Lung (tissue), 17 donors: ENCODE measurements at places on chromosomes 1 and 21. TPM values are rescaled to one million over a fixed set of nuclear protein-coding genes. Genes with fewer than 3 reads are reported as not detected.

GRCh38 chr1:16249596-16250241, 12.7 kb upstream of the CPLANE2 start:
- peak overlapping the region; percentile 58 for H3K27ac ChIP-seq
- H3K27me3 ChIP-seq, result no peaks in the 10 kb centered on the region
- DNase-seq, result peak; percentile 91
- no peak overlapping the region for H3K4me3 ChIP-seq
- H3K36me3 ChIP-seq, result peaks cover 21% of the 10 kb centered on the region

DNA sequence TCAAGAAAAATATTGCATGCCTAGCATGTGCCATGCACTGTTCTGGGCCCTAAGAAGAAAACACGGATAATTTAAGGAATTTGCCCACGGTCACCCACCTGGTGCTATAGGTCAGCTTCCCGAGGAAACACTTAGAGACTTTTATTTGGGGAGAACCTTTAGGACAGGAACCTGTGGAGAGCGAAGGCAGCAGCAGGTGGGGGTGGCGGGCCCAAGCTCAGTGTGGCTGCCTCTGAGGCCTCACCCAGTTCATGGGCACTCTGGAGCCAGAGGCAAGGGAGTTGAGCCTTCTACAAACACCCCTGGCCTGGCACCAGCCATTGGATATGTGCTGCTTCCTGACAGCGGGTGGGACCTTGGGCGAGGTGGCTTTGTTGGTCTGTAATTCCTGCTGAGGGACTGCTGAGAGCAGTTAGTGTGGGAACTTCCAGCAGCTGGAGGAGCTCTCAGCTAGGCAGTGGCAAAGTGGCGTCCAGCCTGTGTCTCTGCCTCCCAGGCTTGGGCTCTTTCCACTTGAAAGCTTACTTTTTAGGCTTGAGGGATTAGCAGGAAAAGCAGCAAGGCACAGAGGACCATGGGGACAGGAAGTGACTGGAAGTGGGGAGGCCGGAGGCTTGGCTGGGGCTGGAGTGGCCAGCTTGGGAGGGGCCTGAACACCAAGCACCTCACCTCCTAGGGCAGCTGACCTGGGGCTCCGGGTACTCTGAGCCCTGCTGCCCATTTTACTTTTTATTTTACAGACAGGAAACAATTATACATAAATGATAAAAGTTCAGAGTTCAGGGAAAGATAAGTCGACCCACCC, 19.1 kb downstream of the MRPL37 start:
- no peak overlapping the region for H3K27ac ChIP-seq
- peaks cover 20% of the 10 kb centered on the region for H3K4me1 ChIP-seq
- H3K36me3 ChIP-seq, result peaks cover 26% of the 10 kb centered on the region
- DNase-seq, result peak; percentile 59

DNA sequence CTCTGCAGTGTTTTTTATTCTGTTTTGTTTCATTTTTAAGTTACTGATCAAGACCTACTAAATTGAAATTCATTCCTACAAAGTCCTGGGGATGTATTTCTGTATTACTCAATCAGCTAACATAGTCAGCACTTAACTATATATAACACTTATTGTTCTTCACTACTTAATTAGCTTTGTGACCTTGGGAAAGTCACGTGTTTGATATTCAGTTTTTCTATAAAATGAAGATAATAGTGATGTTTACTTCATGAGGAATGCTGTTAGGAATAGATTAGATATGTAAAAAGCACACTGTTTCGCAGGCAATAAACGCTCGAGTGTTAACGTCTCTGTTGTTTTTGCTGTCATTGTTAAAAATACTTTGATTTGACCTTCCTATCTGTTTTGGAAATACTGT, 44.6 kb downstream of the CTTNBP2NL start:
- peaks cover 17% of the 10 kb centered on the region for H3K4me1 ChIP-seq
- DNase-seq, result no peak
- H3K27ac ChIP-seq, result no peak overlapping the region
- H3K36me3 ChIP-seq, result peaks cover 5% of the 10 kb centered on the region

DNA sequence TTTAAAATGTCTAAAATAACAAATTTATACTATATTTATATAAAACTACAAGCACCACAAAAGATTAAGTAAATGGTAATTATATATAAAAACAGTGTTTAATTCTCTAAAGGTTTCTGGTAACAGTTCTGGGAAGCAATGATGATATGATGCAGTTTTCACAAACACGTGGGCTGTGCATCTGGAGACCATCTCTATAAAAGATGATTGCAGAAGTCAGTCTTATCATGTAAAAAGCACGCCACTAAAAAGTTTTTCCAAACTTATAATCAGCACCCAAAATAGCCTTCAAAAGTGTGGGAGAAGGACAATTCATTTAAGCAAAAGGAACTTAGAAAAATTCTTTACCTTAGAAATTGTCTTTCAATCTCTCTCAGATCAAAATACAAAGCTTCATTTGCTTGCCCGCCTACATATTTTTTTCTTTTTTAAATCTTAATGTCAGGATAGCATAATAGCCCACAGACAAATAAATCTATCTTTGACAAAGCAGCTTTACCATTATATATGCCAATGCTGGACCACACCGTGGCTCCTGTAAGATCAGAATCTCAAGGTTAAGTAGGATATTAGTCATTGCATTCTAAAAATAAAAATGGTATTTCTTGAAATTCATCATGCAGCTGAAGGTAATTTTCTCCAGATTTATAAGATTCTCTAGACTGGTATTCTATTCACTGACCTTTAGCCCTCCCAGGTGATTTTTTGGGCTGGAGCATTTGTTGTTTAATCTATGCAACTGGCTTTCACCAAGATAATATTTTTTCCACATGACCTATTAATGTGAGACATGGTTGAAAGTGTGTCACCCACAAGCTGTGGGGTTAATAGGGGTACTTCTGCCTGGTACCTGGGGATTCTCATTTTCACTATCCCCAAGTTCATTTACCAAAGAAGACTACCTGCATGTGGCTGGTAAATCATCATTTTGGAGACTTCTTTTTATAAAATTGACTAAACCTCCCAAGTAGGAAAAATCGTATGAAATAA, 189.6 kb upstream of the ST6GALNAC5 start:
- peaks cover 2% of the 10 kb centered on the region for H3K4me1 ChIP-seq
- no peak for DNase-seq
- H3K27ac ChIP-seq, result no peak overlapping the region

DNA sequence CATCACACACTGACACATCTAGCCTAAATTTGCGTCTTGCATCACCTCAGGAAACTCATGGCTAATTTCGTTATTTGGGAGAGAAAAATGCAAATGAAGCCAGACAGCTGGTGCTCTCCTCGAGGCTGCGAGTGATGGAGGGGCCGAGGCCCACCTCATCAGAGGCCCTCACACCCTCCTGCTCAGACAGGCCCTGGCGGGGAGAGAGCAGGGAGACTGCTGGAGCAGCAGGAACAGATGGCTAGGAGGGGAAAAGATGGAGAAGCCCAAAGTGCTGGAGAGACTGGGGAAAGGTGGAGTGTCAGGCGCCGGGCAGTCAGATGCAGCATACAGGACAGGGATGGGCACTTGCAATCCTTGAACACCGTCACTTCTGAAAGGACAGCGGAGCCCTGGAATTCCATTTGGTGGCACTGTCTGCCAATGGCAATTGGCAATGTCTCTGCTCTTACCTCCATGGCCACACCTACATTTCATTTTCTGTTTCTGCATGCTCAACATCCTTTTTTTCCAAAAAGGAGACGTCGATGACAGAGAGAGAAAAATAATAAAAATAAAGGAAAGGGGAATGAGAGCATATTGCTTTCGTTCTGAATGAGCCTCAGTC, 286.2 kb downstream of the SPATA17 start:
- H3K4me1 ChIP-seq, result no peaks in the 10 kb centered on the region
- no peaks in the 10 kb centered on the region for H3K27me3 ChIP-seq
- DNase-seq, result peak; percentile 12
- no peak overlapping the region for H3K4me3 ChIP-seq
- no peaks in the 10 kb centered on the region for H3K36me3 ChIP-seq

DNA sequence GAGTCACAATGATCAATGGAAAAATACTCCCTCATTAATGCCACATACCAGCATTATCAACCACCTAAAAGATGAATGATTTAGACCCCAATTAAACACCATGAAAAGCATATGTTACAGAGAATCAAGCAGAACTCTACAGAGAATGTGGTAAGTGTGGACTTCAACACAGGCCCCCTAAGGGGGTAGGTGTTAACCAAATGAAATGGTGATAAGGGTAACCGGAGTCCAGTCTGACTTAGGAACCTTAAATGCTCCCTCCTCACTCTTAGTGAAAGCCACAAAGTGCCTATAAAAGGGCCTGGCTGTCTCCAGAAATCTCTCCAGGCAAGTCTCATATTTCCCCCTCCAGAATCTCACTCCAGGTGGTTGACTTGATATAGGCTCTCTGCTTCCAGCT, 149.2 kb upstream of the FOXD3 start:
- no peak for DNase-seq
- no peaks in the 10 kb centered on the region for H3K27me3 ChIP-seq
- H3K4me1 ChIP-seq, result no peaks in the 10 kb centered on the region

- DNase-seq, result no peak
- H3K36me3 ChIP-seq, result no peaks in the 10 kb centered on the region
- no peak overlapping the region for H3K27ac ChIP-seq
These were observed 19.8 kb downstream of the SELP start for GRCh38 chr1:169610108-169610507.

GRCh38 chr1:99771513-99771918, 5.1 kb upstream of the FRRS1 start:
- no peaks in the 10 kb centered on the region for H3K36me3 ChIP-seq
- no peak overlapping the region for H3K27ac ChIP-seq
- H3K27me3 ChIP-seq, result no peaks in the 10 kb centered on the region

DNA sequence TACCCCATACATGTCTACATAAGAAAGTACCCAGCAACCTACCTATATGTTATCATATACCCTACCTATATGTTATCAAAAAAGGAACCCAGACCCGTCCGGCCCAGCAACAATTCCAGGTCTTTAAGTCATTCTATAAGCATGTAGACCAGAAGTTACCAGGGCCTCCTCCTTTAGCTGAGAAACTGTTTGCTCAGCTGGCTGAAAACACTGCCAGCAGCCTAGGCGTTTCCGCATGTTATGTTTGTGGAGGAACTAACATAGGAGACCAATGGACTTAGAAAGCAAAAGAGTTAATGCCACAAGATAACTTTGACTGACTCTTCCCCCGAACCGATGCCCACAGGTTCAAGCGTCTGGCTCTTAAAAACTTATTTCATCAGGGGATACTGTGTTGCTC, 7.1 kb upstream of the ZNF678 start:
- no peaks in the 10 kb centered on the region for H3K36me3 ChIP-seq
- DNase-seq, result no peak
- peaks cover 21% of the 10 kb centered on the region for H3K27me3 ChIP-seq
- H3K27ac ChIP-seq, result no peak overlapping the region

GRCh38 chr21:29155118-29155932, 24.9 kb downstream of the MAP3K7CL start:
- peaks cover 1% of the 10 kb centered on the region for H3K36me3 ChIP-seq
- DNase-seq, result peak; percentile 50
- peaks cover 5% of the 10 kb centered on the region for H3K4me1 ChIP-seq
- no peak overlapping the region for H3K27ac ChIP-seq
- H3K4me3 ChIP-seq, result peak overlapping the region; percentile 8
- H3K27me3 ChIP-seq, result no peaks in the 10 kb centered on the region

OR6P1 gene
- not detected for total RNA-seq

OR2T33 gene
- total RNA-seq, result not detected

CHRM3 gene
- total RNA-seq, result 9.2 TPM

FHL3 gene
- 26.0 TPM for total RNA-seq

OR2M5 gene
- total RNA-seq, result not detected
